ENCODE measurements at places on chromosomes 7 and 10.

GRCh38 chr10:14131261-14131960 is 199.3 kb downstream of the FRMD4A start:
- DNase-seq = no peak

DNA sequence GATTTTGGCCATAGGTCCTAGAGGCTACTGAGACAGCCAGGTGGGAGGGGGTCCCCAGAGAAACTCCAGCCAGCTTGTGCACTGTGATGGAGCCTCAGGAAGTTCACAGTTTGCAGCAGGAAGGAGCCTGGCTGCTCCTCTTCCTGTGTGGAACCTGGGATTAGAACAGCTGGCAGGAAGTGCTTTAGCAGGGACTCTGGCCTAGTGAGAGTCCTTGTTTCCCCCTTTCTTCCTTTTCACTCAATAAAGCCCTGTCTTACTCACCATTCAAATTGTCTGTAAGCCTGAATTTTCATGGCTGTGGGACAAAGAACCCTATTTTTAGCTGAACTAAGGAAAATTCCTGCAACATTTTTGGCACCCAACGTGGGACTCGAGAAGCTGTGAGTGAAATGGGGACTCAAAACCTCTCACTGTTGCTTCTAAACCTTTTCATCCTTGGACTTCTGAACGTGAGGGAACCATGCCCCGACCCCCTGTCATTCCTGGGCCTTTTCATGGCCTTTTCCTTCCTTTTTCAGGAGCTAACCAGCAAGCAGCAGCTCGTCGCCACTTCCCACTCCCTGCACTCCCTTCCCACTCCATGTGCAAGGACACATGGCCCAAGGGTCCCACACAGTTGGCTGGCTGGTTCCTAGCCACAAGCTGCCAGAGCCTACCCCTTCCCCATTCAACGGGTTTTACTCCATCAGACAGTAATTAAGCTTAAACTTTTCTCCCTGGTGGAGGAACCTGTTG is 32.8 kb upstream of the SORCS3 start:
- DNase-seq = no peak

GRCh38 chr7:159049266-159050025 is 95.2 kb downstream of the VIPR2 start:
- DNase-seq = no peak

DNA sequence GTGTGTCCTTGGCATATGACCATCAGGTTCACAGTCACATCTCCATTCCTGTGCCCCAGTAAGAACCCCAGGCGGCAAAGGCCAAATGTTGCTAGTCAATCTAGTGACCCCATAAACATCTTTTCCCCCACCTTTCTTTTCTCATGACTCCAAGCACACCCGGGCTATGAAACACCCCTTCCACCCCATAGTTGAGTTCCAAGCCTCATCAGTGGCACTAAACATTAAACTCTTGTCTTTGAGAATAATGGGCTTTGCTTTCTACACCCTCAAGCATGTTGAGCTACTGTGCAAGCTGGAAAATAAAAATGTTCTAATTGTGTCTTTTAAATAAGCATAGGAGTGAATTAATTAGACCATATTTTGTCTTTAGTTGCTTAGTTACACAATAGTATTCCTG is 9.4 kb downstream of the ARID5B start:
- DNase-seq = no peak

- no peak for DNase-seq
Measured at GRCh38 chr10:68082872-68083271, 7.8 kb upstream of the HERC4 start.
